ENCODE measurements at places on chromosomes 11 and 22.

DNA sequence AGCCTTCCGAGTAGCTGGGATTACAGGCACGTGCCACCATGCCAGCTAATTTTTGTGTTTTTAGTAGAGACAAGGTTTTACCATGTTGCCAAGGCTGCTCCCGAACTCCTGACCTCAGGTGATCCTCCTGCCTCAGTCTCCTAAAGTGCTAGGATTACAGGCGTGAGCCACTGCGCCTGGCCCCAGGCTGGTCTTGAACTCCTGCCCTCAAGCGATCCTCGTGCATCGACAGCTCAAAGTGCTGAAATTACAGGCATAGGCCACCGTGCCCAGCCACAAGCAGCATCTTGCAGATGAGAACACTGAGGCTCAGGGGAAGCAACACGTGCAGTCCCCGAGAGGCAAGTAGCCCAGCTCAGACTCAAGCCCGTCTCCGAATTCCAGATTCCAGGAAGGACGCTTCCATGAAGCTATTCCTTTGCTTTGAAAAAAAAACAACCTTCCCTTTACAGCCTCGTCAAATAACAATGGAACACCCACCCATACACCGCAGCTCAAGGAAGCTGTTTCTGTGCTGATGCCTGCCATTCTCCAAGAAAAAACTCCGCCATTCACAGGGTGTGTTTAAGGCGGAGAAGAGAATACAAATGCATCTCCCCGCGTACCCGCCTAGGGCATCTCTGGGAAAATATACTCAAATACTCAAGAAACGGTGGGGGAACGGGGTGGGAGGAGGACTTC is 34.5 kb upstream of the PDGFB start:
- DNase-seq: no peak

DNA sequence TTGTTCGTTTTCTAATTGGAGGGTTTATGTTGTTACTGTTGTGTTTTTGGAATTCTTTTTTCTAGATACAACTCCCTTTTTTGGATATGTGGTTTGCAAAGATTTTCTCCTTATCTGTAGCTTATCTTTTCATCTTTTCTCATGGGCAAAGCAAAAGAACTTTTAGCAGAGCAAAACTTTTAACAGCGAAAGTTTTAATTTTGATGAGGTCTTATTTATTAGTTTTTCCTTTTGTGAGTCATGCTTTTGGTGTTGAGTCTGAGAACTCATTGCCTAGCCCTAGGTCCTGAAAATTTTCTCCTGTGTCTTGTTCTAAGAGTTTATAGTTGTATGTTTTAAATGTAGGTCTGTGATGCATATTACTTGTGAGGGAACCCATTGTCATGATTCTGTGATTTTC is 99.4 kb downstream of the TEAD1 start:
- no peak for DNase-seq

GRCh38 chr11:79617561-79617960 is 176.7 kb upstream of the TENM4 start:
- no peak for DNase-seq

DNA sequence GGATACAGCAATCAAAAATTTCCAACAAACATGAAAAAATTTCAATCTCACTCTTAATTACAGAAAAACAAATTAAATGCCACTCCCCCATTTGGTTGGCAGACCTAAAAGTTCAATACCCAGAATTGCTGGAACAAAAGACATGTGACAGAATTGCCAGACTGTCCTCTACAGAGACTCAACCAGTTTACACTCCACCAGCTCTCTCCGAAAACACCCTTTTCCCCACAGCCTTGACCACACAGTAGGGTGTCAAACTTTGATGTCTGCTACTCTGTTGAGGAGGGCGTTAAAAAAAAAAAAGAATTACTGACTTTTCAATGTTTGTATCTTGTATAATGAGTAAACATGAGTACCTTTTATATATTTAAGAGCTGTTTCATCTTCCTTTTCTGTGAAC is 44.7 kb upstream of the YPEL1 start:
- no peak for DNase-seq

- DNase-seq: no peak
These were observed 28.7 kb downstream of the MIF start for GRCh38 chr22:23922921-23923320.

GRCh38 chr11:117833401-117833891 is 8.9 kb upstream of the FXYD2 start:
- peak; percentile 98 for DNase-seq

- no peak for DNase-seq
These were observed 1155.5 kb upstream of the TENM4 start for GRCh38 chr11:80596291-80596810.

- DNase-seq: no peak
These were observed 2.2 kb downstream of the PHRF1 start for GRCh38 chr11:578276-579035.

DNA sequence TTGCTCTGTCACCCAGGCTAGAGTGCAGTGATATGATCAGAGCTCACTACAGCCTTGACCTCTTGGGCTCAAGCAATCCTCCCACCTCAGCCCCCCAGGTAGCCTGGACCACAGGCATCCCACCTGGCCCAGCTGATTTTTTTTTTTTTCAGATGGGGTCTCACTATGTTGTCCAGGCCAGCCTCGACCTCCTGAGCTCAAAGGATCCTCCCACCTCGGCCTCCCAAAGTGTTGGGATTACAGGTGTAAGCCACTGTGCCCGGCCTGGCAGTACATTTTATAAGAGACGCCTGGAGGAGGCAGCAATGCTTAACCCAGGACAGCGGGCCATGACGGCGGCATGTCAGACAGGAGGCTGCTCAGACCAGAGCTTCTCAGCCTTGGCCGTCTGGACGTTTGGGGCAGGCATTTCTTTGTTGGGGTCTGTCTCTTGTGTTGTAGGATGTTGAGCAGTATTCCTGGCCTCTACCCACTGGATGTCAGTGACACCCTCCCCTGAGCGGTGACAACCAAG is 4.3 kb downstream of the LGALS2 start:
- no peak for DNase-seq

DNA sequence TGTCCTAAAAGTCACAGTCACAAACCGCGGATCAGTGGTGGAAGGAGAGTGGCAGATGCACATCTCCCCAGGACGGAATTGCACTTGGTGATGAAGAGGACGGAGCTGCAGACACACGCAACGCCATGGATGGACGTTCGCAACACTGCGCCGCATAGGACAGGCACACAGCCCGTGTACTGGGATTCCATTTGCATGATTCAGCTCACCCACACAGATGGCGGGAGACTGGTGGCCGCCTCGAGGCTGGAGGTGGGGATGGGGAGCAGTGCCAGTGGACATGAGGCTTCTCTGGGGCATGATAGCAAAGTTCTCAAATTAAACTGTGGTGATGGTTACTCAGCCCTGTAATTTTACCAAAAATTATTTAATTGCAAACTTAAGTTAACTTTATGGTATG is 37.4 kb downstream of the DUSP8 start:
- DNase-seq: no peak

- no peak for DNase-seq
These were observed 75.7 kb upstream of the MYO18B start for GRCh38 chr22:25666308-25666707.

- no peak for DNase-seq
These were observed 94.9 kb downstream of the APOL5 start for GRCh38 chr22:35812600-35812999.

GRCh38 chr22:20232781-20233180 is 35.3 kb downstream of the RTN4R start:
- no peak for DNase-seq

DNA sequence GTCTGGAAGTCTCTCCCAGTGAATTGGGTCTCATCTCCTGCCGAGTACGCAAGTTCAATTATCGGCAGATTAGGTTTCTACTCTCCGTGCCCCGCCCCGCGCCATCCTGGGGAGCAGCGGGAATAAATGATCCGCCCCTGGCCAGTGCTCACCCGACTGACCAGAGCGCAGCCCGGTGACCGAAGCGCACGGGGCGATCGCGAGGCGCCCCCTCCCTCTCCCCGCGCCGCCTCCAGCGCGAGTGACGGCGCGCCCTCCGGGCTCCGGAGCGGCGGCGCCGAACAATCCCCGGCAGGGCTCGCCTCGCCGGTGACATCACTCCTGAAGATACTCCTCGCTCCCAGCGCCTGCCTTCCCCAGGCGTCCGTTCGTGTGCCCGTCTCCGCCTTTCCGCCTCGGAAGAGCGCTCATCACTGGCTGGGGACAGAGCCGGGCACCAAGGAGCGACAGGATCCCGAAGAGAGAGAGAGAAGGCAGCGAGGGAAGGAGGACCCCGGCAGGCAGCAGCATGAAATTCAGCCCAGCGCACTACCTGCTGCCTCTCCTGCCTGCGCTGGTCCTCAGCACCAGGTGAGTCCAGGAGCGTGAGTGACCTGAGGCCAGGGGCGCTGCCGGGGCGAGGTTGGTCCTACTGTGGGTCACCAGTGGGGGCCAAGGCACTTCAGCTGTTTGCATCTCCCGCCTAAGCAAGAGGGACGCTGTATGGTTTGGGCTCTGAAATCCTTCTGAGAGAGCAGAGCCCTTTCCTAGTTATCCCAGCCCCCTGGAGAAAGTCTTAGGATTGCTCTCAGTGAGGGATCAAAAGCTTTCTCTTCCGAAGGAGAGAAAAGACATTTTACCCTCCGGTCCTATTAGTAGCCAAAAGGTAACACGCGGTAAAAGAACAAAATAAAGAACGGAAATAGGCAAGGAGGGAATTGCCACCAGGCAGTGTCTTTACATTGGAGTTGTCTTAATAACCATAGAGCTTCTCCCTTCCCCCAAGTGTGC is at the start of gene LUZP2:
Gene LUZP2, plus strand, starts transcription at position 318 of the 990 bp plus-strand sequence.
- DNase-seq: no peak

DNA sequence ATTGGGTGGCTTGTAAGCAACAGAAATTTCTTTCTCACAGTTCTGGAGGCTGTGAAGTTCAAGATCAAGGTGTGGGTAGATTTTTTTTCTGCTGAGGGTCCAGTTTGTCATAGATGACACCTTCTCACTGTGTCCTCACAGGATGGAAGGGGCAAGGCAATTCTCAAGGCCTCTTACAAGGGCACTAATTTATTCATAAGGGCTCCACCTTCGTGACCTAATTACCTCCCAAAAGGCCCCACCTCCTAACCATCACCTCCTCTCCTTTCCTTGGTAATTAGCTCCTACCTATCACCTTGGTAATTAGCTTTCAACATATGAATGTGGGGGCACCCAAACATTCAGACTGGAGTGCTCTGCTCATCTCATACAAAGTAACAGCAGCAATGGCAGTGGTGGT is 92.3 kb upstream of the CD44 start:
- DNase-seq: no peak

- DNase-seq: no peak
These were observed 431.3 kb downstream of the MN1 start for GRCh38 chr22:27370269-27370668.

DNA sequence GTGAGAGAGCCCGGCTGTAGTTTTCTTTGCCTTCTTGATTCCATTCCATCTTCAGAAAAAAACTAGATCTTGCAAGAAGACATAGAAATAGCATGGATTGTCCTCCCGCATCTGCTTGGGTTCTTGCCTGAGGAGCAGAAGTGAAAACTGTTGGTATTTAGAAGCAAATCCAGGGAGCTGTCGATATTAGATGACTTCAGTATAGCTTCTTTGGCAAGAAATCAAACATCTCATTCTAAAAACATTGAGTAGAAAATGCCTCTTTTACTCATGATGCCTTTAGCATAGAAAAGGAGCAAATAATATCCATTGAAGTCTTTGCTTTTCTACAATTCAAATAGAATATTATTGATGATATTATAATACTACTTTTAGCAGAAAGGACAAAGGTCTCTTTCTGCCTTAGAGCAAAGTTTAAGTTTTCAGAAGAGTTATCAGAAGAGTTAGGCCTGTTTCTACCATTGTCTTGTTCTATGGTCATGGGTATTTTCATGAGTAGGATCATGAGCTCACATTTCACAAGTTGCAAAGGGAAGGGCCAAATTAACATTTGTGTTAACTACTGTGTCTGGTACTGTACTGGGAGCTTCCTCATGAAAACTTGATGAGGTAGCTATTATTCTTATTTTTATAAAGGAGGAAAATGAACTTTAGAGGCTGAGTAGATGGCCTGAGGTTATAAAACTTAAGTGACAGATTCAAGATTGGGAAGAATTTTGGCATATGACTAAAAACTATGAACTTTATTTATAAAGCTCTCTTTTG is 49.7 kb downstream of the EXT2 start:
- DNase-seq: no peak

DNA sequence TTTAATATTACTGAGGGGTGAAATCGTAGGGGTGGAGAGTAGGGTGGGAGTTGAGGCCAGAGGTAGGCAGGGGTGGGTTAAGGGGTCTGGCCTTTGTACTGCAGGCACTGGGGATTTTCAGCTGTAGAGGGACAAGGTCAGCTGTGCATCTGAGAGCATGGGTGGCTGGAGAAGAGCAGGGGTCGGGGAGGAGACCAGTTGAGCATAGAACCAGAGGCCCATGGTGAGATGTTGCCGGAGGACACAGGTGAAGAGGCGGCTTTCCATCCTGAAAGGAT is 12.1 kb upstream of the CELSR1 start:
- no peak for DNase-seq

DNA sequence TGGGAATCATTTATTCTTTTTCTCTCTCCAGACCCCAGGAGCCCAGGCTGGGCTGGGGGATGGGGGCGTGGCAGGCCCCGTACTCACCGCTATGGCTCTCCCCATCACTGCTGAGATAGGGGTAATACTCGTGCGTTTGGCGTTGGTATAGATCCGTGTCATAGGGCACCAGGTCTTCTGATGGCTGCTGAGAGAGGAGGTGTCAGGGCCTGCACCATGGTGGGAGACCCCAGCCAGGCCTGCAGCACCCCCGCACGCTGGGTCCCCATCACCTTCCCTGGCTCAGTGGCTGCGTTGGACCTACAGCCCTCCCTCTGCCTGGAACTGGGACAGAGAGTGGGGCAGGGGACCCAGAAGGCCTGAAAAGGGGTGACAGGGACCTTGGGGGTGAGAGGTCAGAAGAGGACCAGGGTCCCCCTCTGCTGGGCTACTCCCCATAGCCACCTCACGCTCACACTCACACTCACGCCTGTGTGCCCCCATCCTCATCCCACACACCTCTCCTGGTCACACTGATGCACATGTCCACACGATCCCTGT is 2.7 kb downstream of the SPI1 start:
- no peak for DNase-seq

DNA sequence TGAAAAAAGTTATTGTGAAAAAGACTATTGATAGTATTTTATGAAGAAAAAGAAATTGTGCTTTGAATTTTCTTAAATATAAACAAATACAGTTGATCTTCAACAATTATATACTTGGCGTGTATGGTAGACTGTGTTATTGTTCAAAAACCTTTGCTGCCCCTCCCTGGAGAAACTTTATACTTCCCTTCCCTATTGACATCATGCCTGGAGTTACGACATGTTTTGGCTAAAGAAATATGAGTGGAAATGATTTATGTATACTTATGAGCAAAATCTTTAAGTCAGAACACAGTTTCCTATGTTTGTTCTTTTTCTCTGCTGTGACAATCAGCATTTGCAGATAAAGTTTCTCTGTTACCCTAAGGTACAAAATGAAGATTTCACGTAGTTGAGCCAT is 243.8 kb downstream of the TMEM135 start:
- no peak for DNase-seq
